ENCODE measurements at places on chromosomes 16 and 17.
A peak's percentile ranks its signal among the peaks of the same experiment; 100 is the strongest.

GRCh38 chr17:58956997-58957724 lies 149.5 kb downstream of the TRIM37 start:
- no peak for DNase-seq

DNA sequence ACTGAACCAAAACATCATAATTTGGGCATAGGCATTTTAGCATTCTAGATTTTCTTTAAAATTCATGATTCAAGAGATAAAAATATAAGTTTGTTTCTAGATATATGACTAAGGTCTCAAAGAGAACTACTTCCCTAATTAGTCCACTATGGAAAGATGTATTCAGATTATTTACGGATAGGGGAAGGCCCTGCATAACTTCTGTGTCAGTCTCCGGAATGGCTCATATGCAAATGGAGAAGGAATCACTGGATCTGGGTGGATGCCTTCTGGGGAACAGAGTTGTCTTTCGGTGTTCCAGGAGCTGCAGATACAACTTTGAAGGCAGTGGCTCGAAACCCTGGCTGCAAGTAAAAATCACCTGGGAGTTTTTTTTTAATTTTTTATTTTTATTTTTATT lies 17.1 kb upstream of the WFIKKN2 start:
- DNase-seq: no peak

- no peak for DNase-seq
These were observed 87.2 kb downstream of the TBC1D16 start for GRCh38 chr17:79948406-79948944.

- no peak for DNase-seq
These were observed 83.8 kb downstream of the PMP22 start for GRCh38 chr17:15181333-15181732.

- DNase-seq: no peak
These were observed 339.4 kb downstream of the CDH11 start for GRCh38 chr16:64782484-64782883.

DNA sequence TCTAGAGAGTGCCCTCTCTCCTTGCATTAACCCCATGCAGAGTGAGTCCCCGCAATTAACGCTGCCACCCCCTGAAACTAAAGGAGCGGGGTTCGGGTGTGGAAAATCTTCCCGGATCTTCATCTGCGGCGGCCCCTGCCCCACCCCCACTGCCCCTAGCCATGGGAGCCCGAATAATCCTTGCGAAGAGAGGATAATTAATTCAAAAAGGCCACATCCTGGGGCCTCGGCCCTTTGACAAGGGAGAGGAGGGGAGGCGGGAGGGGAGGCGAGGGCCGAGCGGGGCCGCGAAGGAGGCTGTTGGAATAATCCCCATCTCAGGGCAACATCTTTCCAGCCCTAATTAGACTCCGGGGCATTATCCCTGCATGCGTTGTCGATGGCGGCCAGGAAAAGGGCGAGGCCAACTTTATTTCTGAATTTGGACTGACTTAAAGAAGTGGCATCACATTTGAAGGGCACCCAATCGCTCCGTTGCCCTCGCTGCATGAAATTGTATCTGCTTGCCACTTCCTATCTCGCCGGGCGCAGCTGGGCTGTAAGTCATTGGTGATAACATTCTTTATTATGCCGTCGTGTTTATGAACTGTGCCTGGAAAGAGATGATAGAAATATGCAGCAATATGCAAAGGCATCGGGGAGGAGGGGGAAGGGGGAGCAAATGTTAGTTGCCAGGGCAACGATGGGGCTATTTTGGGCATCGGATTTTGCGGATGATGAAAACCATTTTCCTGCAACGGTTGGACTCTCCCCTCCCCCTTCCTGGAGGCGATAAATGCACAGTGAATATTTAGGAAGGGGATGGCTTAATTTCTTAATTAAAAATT lies 387.1 kb upstream of the TNRC6C start:
- DNase-seq: no peak

GRCh38 chr17:17884391-17885357 lies 47.9 kb upstream of the SREBF1 start:
- DNase-seq: no peak

GRCh38 chr16:2213817-2214718 lies 572 bp downstream of the PGP start:
- DNase-seq: no peak

DNA sequence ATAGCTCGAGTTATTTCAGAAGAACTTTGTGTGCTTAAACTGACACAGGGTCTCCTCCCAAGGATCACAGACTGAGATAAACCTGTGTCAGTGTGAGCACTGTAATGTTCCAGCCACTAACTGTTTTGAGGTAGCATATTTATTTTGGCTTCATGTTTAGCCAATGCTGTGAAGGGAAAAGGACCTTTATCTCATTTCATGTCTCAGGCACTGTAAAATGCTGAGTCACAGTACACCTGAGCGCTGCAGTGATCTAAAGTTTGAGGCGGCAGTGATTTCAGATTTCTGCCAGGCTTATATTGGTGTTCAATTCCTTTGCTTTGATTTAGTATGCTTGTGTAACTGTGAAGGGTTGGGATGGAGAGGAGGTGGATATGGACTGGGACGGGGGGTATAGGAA lies 3.1 kb upstream of the DNAJA2 start:
- DNase-seq: no peak

DNA sequence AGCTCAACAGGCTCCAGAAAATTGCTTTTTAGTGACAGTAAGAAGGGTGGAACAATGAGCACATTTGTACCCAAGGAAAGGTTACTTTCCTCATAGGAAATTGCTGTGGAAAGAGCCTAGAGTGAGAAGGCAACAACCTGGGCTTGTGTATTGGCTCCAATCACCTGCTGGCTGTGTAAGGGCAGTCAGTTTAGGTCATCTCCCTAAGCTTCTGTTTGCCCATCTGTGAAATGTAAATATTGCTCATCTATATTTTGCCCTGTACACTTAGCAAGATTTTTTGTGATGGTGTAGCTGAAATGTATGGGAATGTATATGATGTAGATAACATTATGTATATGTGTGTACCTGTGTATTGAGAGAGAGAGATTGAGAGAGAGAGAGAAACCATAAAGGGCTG lies 225.2 kb upstream of the MPHOSPH6 start:
- DNase-seq: no peak

- no peak for DNase-seq
These were observed 3.0 kb downstream of the NTAN1 start for GRCh38 chr16:15052747-15053476.

GRCh38 chr16:20042848-20043247 lies 30.8 kb downstream of the GPR139 start:
- DNase-seq: no peak

GRCh38 chr17:39666231-39666600 lies 1.1 kb downstream of the TCAP start:
- DNase-seq: no peak

GRCh38 chr16:81796035-81796434 lies 16.9 kb downstream of the PLCG2 start:
- peak; percentile 77 for DNase-seq

DNA sequence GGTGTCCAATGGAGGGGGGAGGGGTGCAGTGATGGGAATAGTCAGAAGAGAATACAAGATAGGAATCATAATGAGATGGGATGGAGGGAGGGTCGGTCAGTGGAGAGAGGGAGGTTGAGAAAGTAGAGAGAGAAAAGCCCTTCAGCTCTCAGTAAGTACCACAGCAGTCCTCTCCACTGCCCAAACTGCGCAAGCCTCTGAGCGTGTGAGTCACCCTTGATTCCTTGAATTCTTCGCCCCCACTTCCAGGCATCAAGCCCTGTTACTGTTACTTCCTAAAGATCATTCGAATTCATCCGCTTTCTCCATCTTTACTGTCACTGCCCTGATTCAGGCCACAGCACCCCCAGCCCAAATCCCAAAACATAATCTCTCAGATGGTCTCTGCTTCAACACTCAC lies 2.5 kb downstream of the GUCY2D start:
- DNase-seq: no peak

DNA sequence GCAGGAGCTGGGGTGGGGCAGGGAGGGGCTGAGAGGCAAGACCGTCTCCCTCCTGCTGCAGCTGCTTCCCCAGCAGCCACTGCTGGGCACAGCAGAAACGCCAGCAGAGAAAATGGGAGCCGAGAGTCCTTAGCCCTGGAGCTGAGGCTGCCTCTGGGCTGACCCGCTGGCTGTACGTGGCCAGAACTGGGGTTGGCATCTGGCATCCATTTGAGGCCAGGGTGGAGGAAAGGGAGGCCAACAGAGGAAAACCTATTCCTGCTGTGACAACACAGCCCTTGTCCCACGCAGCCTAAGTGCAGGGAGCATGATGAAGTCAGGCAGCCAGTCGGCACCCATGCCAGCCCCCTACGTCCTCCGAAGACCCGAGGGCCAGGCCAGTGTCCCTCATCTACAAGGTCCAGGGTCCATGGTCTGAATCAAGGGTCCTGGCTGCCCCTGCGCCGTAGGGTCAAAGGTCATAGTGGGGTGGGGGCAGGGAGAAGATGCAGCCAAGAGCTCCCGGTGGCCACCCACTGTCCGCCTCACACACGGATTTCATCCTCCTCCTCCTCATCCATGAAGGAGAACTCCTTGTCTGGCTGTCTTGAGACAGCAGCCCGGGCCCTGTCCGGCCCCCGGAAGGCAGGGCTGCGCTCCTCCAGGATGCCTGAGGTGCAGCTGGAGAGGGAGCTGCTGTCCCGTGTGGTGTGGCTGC lies 23.4 kb upstream of the CPSF4L start:
- no peak for DNase-seq

- no peak for DNase-seq
These were observed 4.4 kb upstream of the WFIKKN2 start for GRCh38 chr17:50830994-50831393.

DNA sequence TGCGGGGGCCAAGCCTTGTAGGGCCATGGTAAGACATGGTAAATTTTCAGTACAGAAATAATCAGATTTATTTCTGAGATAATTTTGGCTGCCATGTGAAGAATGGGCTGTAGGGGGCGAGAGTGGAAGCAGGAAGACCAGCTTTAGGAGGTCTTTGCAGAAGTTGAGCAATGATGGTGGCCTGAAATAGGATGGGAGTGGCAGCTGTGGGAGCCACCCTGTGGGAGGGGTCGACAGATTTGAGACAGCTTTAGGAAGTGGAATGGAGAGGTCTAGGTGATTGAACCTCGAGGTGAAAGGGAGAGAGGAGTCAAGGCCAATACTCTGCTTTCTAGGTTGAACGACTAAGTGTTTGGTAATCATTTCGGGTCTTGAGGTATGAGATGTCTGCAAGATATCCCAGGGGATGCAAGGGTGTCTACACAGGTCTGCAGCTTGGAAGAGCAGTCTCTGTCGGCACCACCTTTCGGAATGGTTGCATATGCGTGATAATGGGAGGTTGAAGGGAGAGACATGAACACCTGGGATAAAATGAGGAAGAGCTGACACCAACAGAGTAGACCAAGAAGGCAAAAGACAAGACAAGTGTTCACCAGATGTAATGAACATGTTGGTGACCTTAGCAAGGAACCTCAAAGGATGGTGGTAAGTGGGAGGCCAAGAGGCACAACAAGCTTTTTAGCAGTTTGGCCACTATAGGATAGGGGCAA lies 4.2 kb upstream of the ATXN7L3 start:
- DNase-seq: peak; percentile 67

- DNase-seq: peak; percentile 21
These were observed 654 bp downstream of the LASP1 start for GRCh38 chr17:38870259-38871165.

GRCh38 chr16:31460582-31461002 lies 1.3 kb downstream of the ARMC5 start:
- no peak for DNase-seq

DNA sequence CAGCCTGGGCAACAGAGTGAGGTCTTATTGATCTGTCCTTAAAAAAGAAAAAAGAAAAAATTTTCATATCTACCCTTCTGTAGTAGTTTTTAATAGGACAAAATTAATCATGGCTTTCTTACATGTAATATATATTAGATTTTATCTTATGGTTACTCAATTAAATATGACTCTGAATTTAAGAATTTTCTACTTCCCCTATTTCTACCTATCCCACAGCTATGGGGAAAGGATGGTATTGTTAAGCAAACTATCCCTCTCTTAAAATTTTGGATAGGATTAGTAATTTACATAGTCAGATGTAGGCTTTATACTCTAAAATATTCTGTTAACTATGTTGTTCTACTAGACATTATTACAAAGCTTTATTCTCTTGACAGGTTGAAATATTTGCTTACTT lies 62.5 kb downstream of the NQO1 start:
- DNase-seq: no peak

DNA sequence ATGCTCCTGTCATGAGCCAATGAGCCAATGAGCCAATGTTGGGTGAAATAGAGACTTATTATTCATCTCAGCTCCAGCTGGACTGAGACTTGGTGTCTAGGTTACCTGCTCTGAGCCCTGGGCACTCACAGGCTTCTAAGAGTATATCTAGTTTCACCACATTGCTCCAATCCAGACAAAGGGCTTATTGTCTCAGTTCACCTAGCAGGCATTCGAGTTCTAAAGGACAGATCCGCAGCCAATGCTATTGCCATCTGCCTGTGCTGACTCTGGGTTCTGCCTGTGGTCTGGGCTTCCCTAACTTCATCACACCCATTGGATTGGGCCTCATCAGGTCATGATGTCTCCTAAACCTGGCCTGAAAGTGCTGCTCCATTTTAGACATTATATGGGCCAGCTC lies 66.1 kb upstream of the HS3ST4 start:
- no peak for DNase-seq

- no peak for DNase-seq
These were observed 15.4 kb upstream of the NUBP1 start for GRCh38 chr16:10728003-10728887.

DNA sequence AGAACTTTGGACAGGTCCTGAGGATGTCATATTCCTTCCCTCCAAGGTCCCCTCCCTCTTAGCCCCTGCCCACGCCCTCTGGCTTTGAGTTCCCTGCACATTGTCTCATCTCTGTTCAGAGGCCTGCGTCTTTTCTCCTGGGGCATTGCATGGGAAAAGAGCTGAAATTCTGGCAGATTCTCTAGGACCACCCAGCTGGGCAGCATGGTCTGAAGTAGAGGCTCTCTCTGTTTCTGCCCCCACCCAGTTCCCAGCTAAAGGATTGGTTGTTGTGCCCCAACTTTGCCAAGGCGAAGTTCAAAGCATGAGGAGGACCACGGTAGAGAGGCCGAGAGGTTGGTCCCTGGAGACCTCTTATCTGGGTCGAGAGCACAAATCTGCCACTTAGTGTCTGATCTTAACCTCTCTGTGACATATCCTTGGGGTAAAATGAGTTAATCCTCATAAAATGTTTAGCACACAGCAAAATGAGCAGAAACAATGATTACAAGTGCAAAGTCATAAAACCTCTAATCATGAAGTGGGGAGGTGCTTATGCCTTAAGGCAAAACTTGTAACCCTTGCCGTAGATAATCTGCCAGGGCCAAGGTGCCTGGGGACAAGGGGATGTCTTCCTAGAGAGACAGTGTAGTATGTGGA lies 2.4 kb downstream of the ABAT start:
- DNase-seq: no peak

DNA sequence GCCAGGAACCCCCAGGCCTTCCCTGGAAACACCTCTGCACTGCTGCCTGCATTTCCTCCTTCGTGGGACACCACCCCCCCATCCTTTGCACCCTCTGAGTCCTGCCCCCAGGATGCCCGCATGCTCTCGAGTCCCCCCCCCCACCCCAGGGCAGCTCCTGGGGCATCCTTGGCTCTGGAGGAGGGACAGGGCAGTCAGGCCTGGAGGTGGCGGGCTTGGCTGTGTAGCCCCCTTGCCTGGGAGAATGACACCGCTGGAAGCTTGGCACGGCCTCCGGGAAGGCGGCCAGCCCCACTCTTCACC lies 98.9 kb upstream of the GSE1 start:
- DNase-seq: no peak
